Cardiac fibroblast (primary cell): ENCODE measurements at places on chromosomes 4 and X.

- DNase-seq, result no peak
These were observed 51.4 kb downstream of the CD99L2 start for GRCh38 chrX:150847088-150847487.

DNA sequence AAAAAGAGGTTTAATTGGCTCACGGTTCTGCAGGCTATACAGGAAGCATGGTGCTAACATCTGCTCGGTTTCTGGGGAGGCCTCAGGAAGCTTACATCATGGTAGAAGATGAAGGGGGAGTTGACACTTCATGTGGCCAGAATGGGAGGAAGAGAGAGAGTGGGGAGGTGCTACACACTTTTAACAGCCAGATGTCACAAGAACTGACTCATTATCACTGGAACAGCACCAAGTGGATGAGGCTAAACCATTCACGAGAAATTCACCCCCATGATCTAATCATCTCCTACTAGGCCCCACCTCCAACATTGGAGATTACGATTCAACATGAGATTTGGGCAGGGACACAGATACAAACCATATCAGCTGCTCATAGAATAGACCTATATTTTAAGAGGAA, 255.8 kb downstream of the OPHN1 start:
- no peak for DNase-seq

DNA sequence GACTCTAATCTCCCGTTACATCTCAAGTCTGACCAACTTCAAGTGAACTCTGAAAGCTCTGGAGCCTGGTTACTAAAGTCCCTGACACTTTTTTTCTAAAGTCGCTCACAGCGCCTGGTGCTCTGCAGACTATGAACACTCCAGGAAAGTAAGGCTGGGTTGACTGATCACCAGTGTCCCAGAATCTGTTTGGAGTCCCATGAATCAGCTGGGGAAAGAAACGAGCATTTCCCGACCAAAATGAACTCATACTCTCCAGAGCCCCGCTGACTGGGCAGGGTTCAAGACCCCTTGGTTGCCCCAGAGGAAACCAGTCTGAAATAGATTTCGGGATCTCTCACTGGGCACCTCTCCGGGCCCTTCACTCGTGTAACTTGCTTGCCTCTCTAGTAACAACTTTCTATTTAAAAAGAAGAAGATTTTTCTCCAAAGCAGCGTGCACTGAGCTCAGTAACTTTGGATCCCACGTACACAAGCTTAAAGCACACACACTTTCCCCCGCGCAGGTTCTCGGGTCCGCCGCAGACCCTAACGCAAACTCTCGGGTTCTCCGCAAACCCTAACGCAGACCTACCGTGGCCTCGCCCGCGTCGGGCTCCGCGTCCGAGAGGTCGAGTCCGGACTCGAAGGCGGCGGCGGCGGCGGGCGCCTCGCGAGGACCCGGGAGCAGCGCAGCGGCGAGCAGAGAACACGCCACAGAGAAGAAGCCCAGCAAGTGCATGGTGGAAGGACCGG, 964 bp downstream of the VEGFC start:
- DNase-seq, result peak; percentile 49

DNA sequence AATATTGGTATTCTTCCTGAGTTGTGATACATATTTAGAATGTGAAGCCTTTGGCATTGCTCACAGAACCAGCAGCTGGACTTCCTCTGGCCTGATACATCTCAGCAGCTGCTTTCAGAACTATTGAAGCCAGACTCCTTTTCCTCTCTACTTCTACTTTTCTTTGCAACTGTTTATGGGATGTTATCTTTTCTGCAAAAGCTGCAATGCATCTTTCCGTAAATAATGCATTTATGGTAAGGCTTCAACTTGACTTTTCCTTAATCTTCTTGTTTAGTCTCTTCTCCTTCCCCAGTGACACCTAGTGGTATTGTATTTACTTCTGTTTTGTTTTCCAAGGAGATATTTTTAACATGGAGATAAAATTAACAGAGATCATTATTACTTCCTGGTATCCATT, 1548.7 kb downstream of the PCDH7 start:
- DNase-seq, result peak; percentile 5

DNA sequence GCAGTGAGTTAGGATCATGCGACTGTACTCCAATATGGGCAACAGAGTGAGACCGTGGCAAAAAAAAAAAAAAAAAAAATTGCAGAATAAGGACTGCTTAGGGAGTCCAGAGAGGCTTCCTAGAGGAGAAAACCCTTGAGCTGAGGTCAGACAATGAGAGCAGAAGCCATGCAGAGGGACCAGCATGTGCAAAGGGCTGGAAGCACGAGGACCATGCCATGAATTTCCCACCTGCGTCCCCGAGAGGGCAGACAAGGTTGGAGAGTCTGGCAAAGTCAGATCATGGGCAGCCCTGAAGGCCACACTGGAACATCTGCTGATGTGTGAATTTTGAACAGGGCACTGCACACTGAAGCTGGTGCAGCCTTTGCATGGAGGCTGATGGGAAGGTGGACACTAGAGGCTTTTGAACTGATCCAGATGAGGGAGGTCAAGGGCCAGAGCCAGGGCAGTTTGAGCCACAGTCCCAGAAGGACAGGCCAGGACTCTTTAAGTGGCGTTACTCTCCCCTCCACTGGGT, 6.5 kb upstream of the JAKMIP1 start:
- DNase-seq, result no peak

DNA sequence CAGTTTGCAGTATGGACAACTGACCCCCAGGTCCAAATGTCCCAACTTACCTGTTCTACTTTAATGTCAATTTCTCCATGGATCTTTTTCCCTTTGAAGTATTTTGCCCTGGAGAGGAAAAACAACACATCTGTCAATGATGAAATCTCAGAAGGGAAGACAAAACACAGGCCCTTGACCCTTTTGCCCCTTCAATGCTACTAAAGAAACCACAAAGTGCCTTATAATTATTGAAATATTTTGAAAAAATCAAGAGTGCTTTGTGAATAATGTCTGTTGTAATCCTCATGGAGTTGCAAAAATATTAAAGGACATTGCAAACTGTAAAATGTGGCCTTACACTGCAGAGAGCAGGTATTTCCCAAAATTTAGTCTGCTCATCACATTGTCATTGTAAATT, 12.6 kb downstream of the SYN1 start:
- DNase-seq, result no peak

- peak; percentile 72 for DNase-seq
These were observed 29.6 kb downstream of the SMARCA1 start for GRCh38 chrX:129493643-129494042.

GRCh38 chrX:82031250-82031649, 829.3 kb downstream of the SH3BGRL start:
- DNase-seq, result no peak

DNA sequence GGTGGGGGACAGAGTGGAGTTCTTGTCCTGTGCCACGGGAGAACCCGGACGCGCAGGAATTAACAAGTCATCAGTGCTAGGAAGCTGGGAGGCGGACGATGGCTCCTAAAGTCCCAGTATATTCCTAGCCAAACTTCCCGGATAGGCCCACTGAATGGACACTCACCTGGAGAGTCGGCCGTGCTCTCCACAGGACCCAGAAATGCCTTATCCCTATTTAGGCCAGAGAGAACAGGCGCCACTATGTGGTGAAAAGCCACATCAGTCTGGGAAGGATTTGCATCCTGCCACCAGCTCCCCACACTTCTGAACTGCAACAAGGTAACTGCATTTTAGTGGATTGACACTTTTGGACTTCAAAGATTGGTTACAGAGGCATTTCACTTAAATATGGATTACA, 1.1 kb downstream of the CFAP299 start:
- peak; percentile 50 for DNase-seq

DNA sequence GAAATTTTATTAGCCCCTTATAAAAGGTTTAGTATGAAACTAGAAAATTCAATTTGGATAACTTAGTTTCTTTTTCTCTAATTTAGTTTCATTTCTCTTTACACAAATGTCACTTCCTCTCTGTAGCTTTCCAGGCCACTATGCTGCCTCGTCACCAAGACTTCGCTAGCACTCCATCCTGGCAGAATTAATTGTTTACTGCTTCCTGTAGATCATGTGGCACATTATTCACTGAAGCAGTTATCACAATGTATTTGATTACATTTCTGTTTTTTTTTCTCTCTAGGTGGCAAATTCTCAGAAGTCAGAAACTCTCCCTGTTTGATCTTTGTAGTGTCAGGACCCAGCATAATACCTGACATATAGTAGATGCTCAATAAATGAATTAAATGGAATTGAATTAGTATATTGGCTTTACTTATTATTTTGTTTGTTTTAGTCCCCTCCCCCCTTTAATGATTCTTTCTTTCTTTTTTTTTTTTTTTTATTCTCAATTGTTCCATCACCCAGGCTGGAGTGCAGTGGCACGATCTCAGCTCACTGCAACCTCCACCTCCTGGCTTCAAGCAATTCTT, 9.3 kb upstream of the SAT1 start:
- DNase-seq, result no peak

DNA sequence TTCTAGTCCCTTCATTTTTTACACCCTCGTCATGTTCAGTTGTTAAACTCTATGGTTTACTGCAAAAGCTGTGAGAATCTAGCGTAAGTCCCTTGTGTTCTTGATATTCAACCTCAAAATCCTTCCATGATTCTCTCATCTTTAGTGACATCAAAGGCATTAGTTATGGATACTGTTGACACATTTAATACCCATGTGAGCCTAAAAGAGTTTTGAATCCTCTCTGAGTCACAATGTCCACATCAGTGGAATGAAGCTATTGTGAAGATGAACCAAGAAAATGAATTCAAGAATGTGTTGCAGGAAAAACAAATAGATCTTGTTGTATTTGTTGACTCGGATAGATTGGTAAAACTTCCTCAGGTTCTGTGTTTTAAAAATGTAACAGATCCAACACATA, 394.7 kb upstream of the ATOH1 start:
- no peak for DNase-seq

GRCh38 chr4:141569141-141569540, 67.2 kb upstream of the IL15 start:
- DNase-seq, result peak; percentile 27

DNA sequence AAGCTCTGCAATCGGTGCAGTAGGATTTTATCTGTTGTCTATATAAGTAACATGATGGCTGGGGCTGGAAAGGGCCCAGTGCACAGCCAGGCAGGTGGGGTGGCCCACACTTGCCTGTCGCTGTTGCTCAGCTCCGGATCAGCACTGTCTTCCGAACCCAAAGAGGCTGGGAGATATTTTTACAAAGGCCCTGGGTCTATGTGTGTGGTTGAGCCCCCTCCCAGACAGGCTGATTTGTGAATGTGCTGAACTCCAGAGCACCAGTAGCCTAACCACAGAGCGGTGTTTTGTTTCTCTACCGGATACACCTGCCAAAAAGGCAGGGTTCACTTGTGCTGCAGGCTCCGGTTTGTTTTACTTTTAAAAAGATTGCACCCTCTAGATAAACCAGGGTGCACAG, 33.5 kb upstream of the CHRNA9 start:
- no peak for DNase-seq

GRCh38 chr4:162356181-162356580, 192.4 kb upstream of the FSTL5 start:
- DNase-seq, result no peak
